ENCODE measurements at places on chromosomes 7 and 10.
A peak's percentile ranks its signal among the peaks of the same experiment; 100 is the strongest.

GRCh38 chr7:76340617-76341131, 18.1 kb downstream of the YWHAG start:
- no peak for DNase-seq

GRCh38 chr7:54947266-54947665, 71.6 kb upstream of the EGFR start:
- no peak for DNase-seq

DNA sequence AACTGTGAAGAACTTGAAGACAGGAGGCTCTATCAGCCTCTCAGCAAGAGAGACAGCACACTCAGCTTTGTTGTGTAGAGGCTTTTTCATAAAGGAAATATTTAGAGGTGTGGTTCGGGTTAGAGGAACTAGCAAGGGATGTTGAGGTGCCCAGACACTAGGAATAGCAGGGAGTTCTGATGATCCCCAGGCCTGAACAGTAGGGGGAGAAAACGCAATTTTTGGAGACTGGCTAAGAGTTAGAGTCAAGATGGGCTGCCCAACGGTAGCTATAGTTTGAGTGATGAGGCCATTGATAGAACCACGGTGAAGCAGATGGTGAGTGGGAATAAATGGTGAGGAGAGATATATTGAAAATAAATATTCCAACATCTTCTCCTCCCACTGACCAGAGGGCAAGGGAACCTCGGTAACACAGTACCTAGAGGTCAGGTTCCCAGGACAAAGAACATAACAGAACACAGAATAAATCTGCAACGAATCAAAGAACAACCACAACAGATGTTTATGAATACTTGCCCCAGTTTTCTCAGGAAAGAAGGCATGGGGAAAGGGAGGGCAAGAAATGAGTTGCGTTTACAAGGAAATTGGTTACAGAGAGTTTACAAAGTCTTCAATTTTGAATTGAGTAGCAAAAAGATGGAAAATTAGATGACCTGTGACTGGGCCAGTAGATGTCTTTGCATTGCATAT, 24.2 kb upstream of the BPGM start:
- no peak for DNase-seq

DNA sequence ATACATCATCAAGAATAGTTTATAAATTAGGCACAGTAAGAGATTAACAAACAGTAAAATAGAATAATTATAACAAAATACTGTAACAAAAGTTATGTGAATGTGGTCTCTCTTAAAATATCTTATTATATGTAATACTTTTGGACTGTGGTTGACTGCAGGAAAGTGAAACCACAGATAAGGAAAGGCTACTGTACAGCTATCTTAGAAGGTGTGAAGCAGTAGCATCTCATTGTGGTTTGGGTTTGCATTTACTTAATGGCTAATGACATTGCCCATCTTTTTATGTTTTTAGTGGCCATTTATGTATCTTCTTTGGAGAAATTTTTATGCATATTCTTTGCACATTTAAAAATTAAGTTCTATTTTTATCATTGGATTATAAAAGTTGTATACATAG, 296.4 kb upstream of the MAGI2 start:
- no peak for DNase-seq

- no peak for DNase-seq
Measured at GRCh38 chr7:97421307-97421930, 303.9 kb downstream of the SDHAF3 start.

GRCh38 chr10:99685597-99685967, 26.3 kb downstream of the ENTPD7 start:
- DNase-seq = no peak

DNA sequence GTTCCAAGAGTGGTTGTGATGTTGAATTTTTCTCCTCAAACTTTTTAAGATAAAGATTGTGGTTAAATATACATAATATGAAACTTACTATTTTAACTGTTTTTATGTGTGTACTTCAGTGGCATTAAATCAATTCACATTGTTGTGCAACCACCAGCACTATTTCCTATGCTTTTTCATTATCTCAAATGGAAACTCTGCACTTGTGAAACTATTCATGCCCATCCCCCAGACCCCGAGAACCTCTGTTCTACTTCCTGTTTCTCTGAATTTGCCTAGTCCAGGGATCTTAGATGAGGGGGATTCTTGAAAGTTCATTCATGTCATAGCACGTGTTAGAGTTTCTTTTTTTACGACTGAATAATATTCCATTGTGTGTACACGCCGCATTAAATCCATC, 67.0 kb downstream of the WDR37 start:
- no peak for DNase-seq

- no peak for DNase-seq
Measured at GRCh38 chr10:48253970-48254657, 20.4 kb downstream of the FRMPD2 start.

DNA sequence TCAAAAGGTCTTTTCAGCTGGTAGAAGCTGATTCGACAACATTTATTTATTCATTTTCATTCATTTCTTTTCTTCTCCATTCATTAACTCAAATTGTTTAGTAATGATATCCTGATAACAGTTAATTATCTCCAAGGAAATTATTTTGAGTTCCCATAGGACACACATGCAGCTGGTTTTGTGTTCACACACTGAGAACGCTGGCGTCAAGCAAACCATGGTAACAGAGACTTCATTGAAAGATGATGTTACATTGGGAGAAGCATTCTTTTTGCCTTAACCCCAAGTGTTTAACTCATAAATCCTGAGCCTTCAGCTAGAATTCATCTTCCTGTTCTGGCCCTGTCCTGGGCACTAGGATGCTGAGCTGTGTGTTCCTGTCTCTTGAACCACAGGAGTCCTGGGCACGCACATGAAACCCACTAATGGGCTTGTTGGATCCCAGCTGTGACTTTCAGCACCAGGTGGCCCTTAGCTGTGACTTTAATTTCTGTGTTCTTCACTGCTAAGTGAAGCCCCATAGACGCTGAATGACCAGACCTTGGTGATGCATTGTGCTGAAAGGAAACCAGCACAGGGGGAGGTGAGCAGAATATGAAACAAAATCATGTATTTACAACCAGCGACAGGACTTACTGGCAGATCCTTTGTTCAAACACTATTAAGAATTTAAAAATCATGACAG, 121.5 kb upstream of the PRSS58 start:
- no peak for DNase-seq

DNA sequence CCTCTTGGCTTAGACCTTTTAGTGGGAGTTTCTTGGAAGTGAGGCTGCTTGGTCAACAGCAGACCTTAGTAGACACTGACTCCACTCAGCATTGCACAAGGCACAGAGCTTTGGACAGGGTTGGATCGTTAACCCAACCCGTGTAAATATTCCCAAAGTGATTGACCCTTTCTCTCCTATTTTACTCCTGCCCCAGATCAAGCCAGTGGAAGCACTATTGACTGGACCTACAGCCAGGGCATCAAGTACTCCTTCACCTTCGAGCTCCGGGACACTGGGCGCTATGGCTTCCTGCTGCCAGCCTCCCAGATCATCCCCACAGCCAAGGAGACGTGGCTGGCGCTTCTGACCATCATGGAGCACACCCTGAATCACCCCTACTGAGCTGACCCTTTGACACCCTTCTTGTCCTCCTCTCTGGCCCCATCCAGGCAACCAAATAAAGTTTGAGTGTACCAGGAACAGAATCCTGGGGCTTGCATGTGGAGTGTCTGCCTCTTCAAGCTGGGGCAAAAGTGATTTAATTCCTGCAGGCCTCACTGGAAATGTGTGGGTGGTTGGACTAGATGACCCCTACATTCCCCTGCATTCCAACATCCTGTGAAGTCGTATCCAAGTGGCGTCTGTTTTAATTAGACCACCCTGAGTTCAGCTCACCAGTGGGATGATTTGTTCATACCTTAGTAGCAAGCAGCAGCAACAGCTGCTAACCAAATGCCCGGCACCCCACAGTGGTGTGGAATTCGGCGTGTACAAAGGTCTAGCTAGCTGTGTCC, 7.5 kb downstream of the CPA1 start:
- no peak for DNase-seq

GRCh38 chr10:16417341-16417740, 19.5 kb upstream of the PTER start:
- DNase-seq = no peak

- DNase-seq = no peak
Measured at GRCh38 chr7:35736725-35737124, 41.8 kb upstream of the HERPUD2 start.

GRCh38 chr7:127600885-127601284, 7.3 kb downstream of the FSCN3 start:
- DNase-seq = no peak

GRCh38 chr7:132690174-132690573, 113.9 kb upstream of the PLXNA4 start:
- DNase-seq = no peak

GRCh38 chr10:122197611-122198222, 73.4 kb upstream of the BTBD16 start:
- DNase-seq = no peak

DNA sequence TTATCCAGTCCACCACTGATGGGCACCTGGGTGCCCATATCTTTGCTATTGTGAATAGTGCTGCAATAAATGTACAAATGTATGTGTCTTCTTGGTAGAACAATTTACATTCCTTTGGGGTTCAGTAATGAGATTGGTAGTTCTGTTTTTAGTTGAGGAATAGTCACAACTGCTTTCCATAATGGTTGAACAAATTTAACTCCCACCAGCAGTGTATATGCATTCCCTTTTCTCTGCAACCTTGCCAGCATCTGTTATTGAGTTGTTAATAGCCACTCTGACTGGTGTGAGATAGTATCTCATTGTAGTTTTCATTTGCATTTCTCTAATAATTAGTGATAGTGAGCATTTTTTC, 27.8 kb downstream of the COA1 start:
- no peak for DNase-seq

DNA sequence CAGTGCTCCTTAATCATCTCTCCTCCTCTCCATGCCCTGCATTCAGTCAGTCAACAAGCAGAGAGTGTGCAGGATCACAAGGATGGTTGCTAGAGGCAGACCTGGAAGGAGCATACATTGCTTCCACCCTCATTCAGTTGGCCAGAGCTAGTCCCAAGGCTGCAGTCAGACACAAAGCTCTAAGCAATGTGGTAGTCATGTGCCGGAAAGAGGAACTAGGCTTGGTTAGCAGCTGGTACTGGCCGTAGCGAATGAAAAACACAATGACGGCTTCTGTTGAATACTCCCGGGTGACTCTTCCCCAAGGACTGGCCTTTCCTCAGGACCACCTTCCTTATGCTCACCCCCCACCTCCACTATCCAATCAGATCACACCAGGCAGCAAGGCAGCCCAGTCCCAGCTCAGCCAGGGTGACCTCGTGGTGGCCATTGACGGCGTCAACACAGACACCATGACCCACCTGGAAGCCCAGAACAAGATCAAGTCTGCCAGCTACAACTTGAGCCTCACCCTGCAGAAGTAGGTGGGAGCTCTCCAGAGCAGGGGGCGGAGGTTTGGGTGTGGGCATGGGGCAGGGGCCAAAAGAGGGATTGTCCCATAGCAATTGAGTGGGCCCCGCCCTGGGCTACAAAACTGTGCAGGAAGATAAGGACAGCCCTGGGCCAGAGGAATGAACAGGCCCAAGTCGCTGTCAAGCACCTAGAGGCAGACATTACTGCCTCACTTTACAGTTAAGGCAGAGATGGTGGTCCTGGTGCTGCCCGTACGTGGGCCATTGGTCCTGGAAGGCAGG, 10.9 kb downstream of the LDB3 start:
- DNase-seq = no peak

DNA sequence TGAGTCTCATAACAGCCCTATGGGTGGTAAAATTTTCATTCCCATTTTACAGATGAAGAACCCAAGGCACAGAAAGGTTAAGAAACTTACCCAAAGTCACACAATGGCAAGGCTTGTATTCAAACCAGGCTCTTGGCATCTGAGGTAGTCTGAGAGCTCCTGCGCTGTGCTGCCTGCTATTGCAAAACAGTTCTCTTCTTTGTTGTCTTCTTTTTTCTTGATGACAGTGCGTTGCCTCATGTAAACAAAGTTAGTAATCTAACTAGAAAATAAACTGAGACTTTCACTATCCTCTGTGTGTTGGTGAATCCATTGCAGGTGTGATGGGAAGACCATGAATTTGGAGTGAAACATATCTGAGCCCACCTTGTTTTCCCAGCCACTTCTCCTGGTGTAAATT, 240.8 kb downstream of the PTEN start:
- DNase-seq = no peak

- no peak for DNase-seq
Measured at GRCh38 chr7:151744656-151745638, 132.0 kb downstream of the PRKAG2 start.

DNA sequence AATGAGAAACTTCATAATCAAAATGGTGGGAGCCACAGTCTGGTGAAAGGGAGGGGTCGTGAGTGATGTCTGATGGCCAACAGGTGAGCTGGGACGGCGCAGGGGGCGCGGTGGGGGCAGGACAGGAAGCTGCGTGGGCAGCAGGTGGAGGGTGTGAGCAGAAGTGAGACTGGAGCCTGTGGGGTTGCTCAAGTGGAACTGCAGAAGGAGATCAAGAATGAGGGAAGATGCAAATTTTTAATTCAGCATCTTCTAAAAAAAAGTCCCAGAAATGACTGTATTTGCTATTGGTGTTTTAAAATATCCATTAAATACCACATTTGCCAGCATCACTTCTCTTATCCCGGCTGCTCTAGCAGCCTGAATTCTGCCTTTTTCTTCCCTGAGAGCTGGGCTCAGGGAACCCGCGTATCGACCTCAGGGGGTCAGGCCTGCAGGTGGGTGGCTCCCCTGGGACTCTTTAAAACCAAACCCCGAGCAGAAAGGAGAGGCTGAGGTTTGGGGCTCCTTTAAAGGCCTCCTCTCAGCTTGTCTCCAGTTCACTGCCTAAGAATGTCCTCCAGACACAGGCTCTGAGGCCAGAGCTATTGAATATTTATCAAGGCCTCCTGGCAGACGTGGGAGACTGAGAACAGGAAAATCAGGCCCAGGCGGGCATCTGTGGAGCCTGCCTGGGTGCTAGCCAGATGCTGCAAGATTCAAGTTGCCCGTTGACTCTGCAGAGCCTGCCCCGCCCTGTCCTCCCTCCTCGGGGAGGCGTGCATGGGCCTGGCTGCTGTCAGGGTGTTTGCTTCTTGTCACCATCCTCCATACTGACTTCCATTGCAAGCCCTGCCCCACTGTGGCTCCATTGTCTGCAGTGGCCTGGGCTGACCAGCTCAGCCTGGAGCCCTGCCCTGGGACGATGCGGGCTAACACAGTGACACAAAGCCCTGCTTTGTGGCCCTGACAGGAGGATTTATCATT, 53.9 kb downstream of the SYPL1 start:
- DNase-seq = no peak

DNA sequence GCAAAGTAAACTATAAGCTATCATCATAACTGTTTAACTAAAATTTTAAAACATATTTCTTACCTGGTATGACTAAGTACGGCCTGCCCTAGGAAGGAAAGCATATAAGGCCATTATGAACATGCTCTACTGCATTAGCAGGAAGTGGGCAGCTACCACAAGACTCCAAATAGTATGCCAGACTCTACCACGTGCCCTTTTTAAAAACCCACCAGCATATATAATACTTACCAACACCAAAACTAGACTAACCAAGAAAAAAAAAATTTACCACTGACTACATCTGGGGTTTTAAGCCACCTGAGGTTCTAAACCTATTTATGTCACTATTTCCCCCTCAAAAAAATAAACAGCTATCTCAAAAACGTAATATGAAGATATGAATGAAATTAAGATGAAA, 30.1 kb downstream of the NUDCD3 start:
- peak; percentile 28 for DNase-seq

- DNase-seq = no peak
Measured at GRCh38 chr7:140981951-140982350, 32.8 kb downstream of the MRPS33 start.
